ENCODE measurements at places on chromosomes 4 and X.

- DNase-seq: no peak
Measured at GRCh38 chr4:175559126-175559525, 252.9 kb downstream of the GPM6A start.

GRCh38 chr4:175947117-175947722 is 118.4 kb upstream of the WDR17 start:
- no peak for DNase-seq

DNA sequence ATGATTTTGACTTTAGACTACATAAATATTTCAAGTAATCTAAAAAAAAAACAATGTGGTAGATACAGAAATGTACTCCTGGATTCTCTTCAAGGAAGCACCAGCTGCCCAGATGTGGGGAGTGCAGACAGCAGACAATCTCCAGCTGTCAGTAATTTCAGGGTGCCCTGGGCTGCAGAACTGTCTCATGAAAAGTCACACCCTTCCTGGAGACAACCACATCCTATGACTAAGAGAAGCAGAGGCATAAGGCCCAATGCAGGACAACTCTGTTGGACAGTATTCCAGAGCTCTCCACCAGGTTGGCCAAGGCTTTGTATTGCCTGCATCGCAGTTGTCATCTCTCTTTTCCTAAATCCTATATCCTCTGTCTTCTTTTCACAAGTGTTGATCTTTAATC is 34.4 kb upstream of the BLTP1 start:
- no peak for DNase-seq

- DNase-seq: no peak
Measured at GRCh38 chrX:121260596-121261240, 213.3 kb downstream of the GLUD2 start.

DNA sequence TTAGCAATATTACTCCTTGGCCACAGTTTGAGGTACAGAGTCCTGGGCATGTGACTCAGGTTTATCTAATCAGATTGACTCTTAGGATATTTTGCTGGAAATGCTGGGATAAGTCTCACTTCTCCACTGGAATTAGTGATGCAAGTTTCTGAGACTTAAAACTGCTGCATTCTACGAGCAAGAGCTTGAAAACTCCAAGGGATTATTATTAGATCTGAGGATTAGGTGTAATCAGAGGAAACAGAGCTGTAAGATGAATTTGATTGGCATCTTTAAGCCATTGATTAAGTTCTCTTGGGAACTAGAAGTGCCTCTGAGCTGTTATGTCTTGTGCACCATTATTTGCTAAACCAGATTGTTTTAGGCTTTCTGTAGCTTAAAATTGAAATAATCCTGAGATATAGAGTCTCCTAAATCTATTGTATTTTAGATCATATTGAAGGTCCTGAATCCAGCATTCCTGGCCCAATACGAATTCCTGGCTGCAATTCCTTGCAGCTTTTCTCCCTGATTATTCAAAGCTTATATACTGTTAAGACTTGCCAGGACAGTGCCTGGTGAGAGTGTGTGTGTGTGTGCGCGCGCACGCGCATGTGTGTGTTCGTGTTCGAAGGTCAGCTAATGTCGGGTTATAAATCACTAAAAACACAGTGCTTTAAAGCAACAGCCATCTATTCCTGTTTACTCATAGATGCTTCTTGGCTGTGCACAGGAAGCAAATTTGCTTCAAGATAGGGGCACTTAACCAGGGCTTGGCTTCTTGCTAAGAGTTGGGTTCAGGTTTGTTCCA is 735.1 kb downstream of the STIM2 start:
- DNase-seq: no peak

GRCh38 chrX:150037041-150037440 is 98.8 kb upstream of the EOLA2 start:
- DNase-seq: no peak

DNA sequence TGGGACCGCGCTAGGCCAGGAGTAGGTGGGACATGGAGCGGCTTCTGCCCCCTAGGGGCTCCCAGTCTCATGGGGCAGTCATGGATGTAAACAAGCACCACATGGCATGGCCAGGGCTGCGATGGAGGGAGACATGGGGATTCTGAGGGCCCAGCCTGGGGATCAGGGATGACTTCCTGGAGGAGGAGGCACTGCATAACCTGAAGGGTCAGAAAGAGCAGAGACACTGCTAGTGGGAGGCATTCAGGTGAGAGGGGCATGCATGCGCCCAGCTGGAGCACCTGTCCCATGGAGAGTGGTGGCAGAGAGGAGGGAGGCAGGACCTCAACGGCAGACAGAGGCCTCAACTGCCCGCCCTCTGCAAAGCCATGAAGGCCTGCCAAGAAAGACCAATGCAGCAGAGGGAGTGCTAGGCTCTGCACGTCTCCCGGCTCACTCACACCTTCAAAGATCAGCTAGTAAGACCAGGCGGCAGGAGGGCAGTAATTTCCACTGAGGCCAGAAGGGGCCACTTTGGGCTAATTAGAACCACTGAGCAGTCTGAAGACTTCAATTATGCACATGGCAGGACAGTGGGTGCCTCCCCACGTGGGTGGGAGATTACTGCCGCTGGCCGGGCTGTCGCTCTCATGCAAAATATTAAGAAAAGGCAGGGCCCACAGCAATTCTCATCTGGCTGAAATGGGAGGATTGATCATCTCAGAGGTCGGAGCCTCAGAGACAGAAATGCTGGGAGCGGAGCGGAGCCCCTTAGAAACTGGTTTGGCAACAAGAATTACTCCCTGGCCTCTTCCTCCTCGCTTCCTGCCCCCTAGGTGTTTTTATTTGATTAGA is 69.6 kb downstream of the PPP2R2C start:
- no peak for DNase-seq

DNA sequence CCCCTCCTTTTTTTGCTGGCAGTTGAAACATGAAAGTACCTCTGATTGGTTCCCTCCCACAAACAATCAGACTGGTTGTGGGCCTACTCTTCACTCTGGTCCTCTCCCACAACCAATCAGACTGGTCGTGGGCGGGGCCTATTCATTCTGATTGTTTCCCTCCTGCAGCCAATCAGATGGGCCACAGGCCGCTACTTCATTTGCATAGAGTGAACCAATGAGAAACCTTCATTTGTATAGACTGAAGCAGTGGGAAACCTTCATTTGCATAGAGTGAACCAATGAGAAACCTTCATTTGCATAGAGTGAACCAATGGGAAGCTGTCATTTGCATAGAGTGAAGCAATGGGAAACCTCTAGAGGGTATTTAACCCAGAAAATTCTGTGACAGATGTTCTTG is 55.2 kb downstream of the TRMT44 start:
- DNase-seq: no peak

DNA sequence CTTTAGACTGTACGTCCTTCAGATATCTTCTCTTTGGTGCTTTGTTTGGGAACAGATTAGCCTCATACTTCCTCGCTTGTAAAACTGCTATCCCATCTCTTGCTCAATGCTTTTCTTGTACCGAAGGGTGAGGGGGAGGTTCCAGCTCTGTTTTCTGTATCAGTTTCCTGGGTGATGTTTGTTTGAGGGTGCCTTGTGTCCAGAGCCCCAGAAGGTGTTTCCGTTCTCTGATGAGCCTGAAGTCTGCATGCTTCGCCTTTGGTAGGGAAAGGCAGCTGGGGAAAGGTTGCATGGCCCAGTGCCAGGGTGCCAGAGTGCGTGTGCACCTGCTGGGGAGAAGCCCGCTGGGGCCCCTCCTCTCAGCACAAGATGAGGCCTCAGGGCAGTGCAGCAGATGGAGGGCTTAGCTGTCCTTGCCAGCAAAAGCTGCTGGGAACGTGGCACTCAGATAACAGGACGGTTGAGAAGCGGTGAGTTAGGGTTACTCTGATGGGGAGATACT is 73.7 kb downstream of the TBL1X start:
- DNase-seq: no peak

DNA sequence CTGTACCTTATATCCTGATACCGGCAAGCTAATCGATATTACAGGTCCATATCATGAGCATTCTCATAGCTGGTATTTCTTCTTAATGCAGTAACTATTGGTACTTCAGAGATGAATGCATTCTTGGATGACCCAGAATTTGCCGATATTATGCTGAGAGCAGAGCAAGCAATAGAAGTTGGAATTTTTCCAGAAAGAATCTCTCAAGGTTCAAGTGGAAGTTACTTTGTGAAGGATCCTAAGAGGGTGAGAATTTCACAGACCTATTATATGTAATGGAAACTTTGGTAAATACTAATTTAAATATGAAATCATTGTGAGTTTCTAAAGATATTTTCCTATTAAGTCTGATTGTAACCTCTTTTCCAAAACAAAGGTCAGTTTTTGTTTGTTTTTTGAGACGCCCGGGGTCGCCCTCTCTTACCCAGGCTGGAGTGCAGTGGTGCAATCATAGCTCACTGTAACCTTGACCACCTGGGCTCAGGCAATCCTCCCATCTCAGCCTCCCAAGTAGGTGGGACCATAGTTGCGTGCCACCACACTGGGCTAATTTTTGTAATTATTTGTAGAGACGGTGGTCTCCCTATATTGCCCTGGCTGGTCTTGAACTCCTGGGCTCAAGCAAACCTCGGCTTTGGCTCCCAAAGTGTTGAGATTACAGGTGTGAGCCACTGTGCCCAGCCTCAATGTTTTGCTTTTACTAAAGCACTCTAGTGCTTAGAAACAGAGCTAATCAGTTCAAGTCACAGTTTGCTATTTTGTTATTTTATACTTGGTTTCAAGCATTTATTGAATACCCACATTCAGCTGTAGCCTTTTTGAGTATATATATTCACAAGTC is 18.6 kb downstream of the PI4K2B start:
- DNase-seq: no peak

DNA sequence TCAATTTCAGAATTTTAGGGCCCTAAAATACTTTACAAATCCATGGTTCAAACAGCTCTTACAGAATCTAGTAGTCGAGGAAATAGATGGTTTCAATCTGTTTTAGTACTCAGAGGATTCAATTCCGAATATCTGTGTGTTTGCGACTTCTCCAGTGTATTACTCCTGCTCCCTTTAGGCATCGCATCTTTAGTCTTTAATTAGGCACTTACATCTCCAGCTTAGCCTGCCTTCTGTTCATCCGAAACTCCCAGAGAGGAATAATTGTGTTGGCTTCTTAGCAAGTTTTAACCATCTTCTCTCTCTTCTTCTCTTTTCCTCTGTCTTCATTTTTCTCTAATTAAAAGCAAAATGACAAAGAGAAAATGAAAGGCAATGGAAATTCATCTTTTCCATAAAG is 1901.3 kb upstream of the TENM3 start:
- no peak for DNase-seq

- DNase-seq: no peak
Measured at GRCh38 chrX:78506248-78506647, 152.9 kb downstream of the RTL3 start.

DNA sequence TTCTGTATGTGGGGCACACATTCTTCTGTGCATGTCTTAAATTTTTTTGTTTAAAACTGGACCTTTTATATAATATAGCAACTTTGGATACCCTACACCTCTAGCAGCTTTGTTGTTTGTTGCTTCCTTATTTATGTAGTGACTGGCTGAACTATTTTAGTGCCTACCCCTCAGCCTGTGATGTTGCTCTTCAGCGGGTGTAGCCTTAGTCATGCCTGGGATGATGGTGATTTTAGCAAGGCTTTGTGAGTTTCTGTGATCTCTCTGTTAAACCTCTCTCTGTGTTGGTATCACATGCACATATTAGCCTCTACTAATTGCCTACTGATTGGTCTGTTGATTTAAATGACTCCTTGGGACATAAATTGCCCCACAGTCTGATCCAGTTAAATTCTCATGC is 22.8 kb downstream of the USP9X start:
- no peak for DNase-seq

DNA sequence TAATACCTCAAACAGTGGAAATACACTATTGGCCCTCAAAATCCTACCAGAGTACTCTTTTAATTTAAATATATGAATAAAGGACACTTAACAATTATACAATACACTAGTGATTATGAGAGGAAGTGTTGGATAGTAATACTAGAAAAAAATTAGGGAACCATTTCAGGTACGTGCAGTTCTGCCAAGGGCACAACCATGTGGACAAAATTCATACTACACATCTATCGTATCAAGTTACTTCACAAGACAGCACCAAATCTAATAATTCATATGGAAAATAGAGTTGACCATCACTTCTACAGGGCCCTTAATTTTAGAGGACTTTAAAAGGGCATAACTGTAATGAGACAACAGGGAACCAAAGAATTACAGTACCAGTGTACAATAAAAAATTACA is 69.2 kb upstream of the ZCCHC13 start:
- DNase-seq: no peak

- no peak for DNase-seq
Measured at GRCh38 chr4:88858752-88859151, 161.1 kb upstream of the NAP1L5 start.

GRCh38 chr4:39770969-39771724 is 73.2 kb downstream of the UBE2K start:
- no peak for DNase-seq

DNA sequence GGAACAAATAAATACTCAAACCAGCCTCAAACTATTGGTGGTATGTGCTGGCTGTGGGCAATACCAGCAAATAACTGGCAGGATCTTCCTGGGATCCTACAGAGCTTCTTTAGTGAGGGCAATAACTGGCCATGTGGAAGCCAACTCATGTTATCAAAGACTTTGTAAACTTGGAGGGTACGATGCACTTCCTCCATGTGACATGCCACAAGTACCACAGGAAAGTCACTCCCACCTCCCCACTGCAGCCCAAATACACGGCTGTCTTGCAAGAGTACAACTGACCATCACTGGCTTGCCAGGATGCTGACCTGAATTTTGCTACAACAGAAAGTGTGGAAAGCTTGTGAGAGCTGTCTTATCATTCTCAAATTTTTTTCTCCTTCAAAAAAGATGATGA is 93.3 kb upstream of the MAML3 start:
- DNase-seq: no peak

DNA sequence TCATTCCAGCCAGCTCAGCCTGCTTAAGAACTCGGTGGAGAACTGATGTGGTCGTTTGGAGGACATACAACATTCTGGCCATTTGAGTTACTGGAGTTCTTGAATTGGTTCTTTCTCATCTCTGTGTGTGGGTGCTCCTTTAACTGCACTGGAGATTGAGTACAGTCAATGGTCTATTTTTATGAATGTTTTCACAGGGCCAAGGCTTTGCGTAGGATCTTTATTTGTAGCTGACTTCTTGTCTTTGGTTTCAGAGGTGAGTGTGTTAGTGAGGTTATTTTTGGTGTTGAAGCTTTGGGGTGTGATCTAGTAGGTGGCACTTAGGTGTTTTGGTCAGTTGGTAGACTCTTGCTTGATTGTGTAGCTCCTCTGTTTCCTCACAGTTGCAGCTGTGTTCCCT is 288.4 kb downstream of the LHFPL1 start:
- no peak for DNase-seq

GRCh38 chr4:173370130-173370476 is 651 bp upstream of the SAP30 start:
- DNase-seq: no peak

- DNase-seq: no peak
Measured at GRCh38 chr4:83732114-83732635, 196.3 kb downstream of the GPAT3 start.

Data from anterior cingulate cortex (tissue), 58 donors.